Pulmonary artery endothelial cell (primary cell): ENCODE measurements at places on chromosomes 11 and 22. TPM values are rescaled to one million over a fixed set of nuclear protein-coding genes. Genes with fewer than 3 reads are reported as not detected.

Gene SPINDOC
- 17.1 and 29.0 TPM in 2 replicates for total RNA-seq

Gene PKDREJ
- under 0.01 and 0.04 TPM in 2 replicates for total RNA-seq

Gene SCGB1D2
- total RNA-seq = not detected in 2 replicates

Gene ANO1
- total RNA-seq = 0.21 and 0.33 TPM in 2 replicates

Gene SHANK2
- under 0.01 TPM in 1 of 2 replicates, not detected in the other for total RNA-seq

Gene SNX32
- 0.14 and 0.79 TPM in 2 replicates for total RNA-seq

Gene PDE2A
- 8.4 and 25.3 TPM in 2 replicates for total RNA-seq

Gene PTGDR2
- under 0.01 and 0.04 TPM in 2 replicates for total RNA-seq

Gene GALNT18
- total RNA-seq = 0.53 and 1.7 TPM in 2 replicates

Gene LMO1
- total RNA-seq = not detected in 2 replicates

Gene NAA40
- 12.1 and 12.6 TPM in 2 replicates for total RNA-seq

Gene ZFP91
- total RNA-seq = 56.0 and 63.4 TPM in 2 replicates

Gene NLRP6
- not detected in 2 replicates for total RNA-seq

Gene MOGAT2
- not detected in 2 replicates for total RNA-seq

Gene APOA5
- not detected in 2 replicates for total RNA-seq

Gene OR56A3
- not detected in 2 replicates for total RNA-seq

Gene SLC37A2
- 0.53 and 0.67 TPM in 2 replicates for total RNA-seq

Gene SLC22A12
- not detected in 2 replicates for total RNA-seq

Gene BTBD18
- not detected in 2 replicates for total RNA-seq

Gene OR51B4
- not detected in 2 replicates for total RNA-seq
